Heart left ventricle (tissue), 16 donors: ENCODE measurements at places on chromosomes 12 and 14. TPM values are rescaled to one million over a fixed set of nuclear protein-coding genes. Genes with fewer than 3 reads are reported as not detected.

DNA sequence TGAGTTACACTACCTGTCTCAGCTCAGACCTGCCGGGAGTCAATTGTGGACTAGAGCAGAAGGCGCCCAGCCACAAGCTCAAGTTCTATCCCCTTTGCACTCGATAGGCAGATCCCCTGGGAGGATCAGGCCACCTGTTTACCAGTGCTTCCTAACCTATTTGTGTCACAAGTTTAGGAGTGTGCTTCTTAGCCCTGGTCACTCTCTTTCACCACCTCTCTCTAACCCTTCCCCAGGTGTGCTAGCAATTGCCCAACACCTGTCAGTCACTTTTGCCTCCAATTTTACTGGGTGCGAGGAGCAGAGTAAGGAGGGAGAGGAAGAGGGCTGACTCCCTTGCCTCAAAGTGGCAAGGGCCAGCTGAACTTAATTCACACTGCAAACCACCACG is 745 bp upstream of the NAA30 start:
- no peak for DNase-seq

- no peak for DNase-seq
Observed at GRCh38 chr14:54026671-54027070, 70.0 kb upstream of the BMP4 start.

GRCh38 chr12:79618848-79619404 is 71.8 kb downstream of the PAWR start:
- DNase-seq: no peak

DNA sequence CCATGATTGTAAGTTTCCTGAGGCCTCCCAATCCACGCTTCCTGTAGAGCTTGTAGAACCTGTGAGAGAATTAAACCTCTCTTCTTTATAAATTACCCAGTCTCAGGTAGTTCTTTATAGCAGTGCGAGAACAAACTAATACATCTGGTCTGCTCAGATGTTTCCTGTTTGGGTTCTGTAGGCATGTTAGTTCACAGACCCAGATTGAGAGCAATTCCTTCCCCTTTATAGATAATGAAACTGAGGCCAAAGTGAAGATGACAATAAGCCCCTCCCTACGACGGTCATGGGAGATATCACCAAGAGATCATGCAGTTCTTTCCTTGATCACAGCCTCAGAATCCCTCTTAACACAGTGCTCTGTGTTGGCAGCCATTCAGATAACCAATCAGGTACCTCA is 76.5 kb upstream of the CLMN start:
- no peak for DNase-seq

DNA sequence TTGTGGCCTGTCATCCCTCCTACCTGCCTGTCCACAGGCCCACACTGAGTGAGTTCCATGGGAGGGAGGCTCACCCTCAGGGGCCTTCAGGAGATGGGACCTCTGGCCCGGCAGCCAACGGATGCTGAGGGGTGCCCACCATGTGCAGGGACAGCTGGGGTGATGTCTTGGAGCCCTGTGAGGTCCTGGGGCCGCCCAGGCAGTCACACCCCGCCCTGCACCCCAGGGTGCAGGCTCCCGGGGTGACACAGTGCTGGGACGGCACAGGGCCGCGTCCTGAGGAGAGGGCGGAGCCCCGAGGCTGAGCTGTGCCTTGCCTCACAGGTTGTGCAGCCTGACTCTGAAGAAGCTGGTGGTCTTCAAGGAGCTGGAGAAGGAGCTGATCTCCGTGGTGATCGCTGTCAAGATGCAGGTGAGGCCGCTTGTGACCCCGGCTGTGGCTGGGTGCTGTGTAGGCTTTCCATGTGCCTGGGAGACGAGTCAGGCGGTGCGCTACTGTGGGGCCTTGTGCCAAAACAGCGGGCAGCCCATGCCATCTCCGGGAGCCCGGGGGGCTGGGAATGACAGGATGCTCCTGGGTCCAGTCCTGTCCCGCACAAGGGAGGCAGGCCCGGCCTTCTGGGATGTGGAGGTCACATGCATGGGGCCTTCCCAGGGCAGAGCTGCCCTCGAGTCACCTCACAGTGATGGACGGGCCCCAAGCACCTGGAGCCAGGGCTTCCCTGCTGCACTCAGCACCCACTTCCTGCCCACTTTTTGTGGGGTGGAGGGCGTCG is 33.8 kb downstream of the PACS2 start:
- DNase-seq: no peak

- DNase-seq: no peak
Observed at GRCh38 chr12:120199025-120199424, 1.9 kb downstream of the RPLP0 start.

GRCh38 chr14:72303930-72304329 is 371.7 kb downstream of the RGS6 start:
- DNase-seq: no peak

DNA sequence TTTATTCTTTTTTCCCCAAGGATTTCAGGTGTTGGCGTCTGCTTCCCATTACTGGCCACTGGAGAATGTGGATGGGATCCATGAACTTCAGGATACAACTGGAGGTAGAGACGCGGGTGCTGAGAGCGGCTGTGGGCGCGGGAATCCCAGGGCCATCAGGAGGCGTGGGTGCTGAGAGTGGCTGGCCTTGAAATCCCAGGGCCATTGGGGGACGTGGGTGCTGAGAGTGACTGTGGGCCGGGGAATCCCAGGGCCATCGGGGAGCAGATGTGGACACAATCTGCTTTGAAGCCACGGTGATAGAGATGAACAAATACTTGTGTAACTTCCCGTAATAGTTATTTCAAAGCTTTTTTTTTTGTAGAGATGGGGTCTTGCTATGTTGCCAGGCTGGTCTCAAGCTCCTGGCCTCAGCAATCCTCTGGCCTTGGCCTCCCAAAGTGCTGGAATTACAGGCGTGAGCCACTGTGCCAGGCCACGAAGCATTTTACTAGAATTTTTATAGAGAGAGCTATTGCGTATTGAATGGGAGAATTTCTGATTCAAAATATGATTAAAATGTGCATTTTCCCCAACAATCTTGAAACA is 12.8 kb downstream of the ADGRD1 start:
- DNase-seq: no peak

DNA sequence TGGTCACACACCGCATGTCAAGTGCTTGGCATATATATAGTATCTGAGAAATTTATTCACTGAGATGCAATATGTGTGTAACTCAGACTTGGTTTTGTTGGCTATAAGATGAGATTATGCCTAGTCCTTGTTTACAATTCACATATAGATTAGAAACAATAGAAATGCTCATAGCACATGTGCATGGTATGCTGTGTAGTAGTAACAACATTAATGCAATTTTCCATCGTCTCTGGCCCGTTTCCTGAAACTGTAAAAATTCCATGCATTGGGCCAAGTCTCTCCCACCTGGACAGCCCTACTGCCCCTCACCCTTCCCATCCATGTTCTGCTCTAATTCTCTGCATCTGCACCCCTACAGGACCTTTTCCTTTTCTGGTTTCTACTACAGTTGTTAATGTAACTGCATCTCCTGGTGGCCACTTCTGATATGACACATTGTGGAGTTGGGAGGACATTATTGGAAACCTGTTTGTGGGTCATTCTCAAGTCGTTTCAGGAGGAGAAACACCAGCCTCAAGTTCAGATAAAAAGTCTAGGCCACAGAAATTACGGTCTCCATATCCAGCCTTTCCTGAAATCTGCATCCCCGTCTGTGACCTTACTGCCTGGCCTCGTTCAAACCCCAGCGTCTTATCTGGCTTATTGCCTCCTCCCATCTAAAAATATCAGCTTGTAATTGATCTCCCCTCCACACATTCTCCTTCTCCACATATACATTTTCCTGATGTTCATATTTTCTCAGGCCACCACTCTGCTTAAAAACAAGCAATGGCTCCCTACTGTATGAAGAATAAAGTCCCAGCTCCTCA is 37.5 kb downstream of the EMP1 start:
- DNase-seq: peak; percentile 36

DNA sequence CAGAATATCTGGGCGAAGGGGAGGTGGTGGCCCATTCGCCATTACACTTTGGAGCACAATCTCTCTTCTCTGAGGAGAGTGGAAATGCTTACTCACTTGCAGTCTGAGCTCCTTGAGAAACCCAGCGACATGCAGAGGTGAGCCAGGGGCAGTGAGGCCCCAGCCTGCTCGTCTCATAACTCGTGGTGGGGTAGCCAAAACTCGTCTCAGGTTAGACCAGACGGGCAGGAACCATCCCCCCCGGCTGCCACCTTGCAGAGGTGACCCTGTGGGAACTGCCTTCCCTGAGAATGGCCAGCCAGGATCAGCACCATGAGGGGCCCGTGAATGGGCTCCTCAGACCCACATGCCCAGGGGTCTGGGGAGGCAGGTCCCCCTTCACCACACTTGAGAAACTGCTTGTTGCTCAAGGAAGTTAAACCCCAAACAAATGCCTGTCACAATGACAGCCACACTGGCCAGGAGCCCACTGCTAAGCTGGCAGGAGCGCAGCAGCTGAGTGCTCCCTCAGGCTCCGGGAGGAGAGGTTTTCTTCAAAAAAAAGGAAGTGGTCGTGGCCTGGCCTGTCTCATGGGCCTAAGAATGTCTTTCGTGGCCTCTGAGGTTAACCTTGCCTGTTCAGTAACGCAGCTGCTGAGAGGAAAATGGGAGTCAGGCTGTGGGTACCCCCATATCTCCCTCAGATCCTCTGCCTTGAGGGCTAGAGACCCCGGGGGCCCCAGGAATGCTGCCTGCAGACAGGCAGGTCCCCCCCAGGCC is 9.2 kb upstream of the ALDH2 start:
- peak; percentile 67 for DNase-seq

GRCh38 chr12:124694846-124695497 is 127.6 kb upstream of the NCOR2 start:
- peak; percentile 75 for DNase-seq

DNA sequence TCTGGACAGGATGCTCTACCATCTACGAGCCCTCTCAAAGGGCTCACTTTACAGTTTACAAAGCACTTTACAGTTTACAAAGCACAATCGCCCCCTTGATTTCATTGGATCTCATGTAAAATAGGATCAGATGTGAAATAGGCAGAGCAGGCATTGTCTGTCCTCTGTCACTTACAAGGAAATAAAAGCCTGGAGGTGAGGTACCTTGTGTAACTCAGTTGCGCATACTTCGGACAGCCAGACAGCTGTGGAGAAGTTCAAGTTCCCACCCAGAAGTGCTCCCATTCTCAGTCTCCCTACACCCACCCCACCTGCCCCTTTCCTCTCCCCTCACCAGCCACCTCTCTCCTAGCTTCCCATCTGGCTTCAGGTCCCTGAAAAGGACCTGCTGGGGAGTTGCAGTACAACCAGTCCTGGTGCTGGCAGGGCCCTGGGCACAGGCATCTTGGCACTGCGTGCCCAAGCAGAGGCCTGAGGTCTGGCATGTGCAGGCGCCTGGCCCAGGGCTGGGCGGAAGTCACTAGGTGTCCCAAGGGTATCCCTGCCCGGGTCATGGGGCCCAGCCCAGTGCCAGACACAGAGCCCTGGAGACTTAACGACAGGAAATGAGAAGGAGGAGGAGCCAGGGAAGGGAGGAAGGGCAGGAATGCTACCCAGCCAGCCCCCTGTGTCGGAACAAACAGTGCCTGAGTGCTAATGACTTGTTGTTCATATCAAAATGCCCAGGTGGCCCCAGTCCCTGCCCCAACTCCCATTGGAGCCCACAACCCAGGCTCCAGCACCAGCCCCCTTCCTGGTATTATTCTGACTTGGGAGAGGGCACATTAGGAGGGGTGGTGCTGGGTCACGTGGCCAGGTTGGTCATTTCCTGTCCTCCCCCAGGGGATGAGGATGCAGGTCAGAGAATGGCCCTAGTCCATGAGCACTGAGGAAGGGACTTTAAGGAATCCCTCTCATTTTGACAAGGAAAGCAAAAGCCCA is 5.4 kb downstream of the RAPGEF3 start:
- peak; percentile 95 for DNase-seq

- DNase-seq: no peak
Observed at GRCh38 chr14:64541972-64542835, 1.7 kb downstream of the HSPA2 start.

- DNase-seq: no peak
Observed at GRCh38 chr12:121892673-121893561, 4.3 kb downstream of the PSMD9 start.

DNA sequence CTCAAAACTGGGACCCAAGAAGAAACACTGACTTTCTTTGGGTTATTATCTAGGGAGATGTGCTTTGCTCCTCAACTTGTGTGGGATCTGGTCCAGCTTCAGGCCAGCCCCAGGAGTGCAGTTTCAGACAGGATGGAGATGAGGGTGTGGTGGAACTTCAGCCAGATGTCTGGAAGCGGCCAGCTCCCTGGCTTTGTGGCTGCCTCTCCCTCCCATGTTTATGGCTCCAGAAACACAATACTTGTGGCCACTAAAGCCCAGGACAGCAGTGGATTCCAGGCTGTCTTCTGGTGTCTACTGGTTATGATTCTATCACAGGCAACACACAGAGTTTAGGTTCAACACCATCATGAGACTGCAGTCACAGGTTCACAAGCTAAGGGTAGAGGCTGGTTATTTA is 44.2 kb upstream of the EMP1 start:
- peak; percentile 64 for DNase-seq

DNA sequence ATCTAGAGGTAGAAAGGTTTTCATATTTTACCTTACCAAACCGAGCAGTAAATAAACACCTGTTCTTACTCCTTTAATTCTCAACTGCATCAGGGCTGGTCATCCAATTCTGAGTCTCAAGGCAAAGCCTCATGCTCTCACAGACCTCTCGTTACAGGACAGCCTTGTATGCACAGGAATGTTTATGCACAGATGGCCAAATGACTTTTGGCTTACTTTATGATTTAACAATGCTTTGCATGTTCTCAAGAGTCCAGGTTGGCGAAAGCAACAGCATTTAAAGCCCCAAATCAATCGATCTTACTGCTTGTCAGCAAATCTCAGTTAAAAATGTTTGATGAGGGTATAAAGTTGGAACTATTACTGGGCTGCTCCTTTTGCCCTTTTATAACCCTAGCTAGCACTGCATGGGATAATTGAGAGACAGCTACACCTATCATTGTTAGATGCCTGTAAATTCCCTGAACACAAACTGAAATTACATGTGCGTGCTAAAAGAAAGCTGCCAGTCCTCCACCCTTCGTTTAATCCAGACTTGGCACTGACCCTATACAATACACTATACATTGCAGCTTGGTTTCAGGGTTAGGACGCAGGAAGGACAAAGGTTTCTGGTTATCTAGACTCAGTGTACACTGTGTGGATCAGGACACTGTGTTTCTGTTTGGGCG is 63.6 kb downstream of the TMCC3 start:
- DNase-seq: no peak

Gene RPGRIP1
- 0.21 TPM for total RNA-seq

Gene SMCO3
- 0.91 TPM for total RNA-seq

Gene ASB2
- total RNA-seq: 411 TPM

Gene RNASE12
- total RNA-seq: not detected

Gene TEX52
- total RNA-seq: not detected

Gene SPRYD3
- 47.4 TPM for total RNA-seq
